ENCODE measurements at places on chromosomes 4 and X.
A peak's percentile ranks its signal among the peaks of the same experiment; 100 is the strongest.

- DNase-seq, result no peak
Observed at GRCh38 chr4:183436417-183436816, 8.0 kb upstream of the CDKN2AIP start.

- DNase-seq, result no peak
Observed at GRCh38 chr4:119490335-119490734, 138.3 kb downstream of the PDE5A start.

- no peak for DNase-seq
Observed at GRCh38 chr4:112182604-112183003, 37.4 kb downstream of the FAM241A start.

DNA sequence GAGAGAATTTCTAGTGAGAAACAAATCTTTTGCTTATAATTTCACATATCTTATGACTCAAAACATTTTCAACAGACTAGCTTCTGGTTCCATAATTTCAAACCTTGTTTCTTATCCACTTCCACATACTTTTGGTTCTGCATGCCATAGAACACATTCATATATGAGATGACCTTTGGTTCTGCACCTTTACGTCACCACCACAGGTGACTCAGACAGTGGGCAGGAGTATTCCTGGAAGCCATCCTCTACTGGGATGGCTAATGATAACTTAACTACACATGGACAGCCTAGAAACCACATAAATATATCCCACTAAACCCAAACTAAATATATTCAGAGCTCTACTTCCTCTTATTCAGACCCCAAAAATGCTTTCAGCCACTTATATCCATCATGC, 133.3 kb downstream of the DCK start:
- peak; percentile 96 for DNase-seq

DNA sequence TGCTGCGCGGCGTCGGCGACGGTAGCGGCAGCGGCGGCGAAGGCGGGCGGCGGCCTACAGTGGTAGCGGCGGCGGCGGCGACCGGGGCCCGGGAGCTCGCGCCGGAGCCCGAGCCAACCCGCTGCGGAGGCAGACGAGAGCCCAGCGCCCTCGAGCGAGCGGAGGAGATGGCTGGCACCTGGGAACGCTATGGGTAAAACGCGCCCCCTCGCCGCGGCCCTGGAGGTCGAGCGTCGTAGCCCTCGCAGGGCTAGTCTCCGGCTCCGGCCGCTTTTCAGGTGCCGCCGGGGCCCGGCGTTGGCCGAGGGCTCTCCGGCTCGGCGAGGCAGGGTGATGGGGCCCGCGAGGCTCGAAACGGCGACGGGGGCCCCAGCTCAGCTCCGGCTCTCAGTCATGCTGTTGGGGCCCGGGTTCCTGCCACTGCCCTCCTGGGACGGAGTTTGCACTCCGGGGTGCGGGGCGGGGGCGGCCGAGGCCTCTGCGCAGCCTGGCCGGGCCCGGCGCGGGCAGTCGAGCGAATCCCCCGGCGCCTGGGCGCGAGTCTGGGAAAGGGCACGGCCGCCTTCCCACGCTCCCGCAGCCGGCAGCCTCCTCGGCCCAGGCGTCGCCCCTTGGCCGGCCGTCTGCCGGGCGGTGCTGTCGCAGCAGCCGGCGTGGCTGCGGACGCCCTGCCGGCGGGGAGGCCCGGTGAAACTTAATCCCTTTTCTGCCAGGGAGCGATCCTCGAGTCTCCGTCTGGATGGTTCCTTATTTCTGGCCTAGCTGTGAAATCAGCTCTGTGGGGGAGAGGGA, 768 bp downstream of the MID2 start:
- no peak for DNase-seq

DNA sequence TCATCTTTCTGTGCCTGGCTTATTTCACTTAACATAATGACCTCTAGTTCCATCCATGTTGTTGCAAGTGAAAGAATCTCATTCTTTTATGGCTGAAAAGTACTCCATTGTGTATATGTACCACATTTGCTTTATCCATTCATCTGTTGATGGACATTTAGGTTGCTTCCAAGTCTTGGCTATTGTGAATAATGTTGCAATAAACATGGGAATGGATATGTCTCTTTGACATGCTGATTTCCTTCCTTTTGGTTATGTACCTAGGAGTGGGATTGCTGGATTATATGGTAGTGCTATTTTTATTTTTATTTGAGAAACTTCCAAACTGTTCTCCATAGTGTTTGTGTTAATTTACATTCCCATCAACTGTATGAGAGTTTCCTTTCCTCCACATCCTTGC, 71.2 kb downstream of the TACR3 start:
- no peak for DNase-seq

- no peak for DNase-seq
Observed at GRCh38 chrX:71659959-71660358, 7.4 kb upstream of the LOC101059915 start.

DNA sequence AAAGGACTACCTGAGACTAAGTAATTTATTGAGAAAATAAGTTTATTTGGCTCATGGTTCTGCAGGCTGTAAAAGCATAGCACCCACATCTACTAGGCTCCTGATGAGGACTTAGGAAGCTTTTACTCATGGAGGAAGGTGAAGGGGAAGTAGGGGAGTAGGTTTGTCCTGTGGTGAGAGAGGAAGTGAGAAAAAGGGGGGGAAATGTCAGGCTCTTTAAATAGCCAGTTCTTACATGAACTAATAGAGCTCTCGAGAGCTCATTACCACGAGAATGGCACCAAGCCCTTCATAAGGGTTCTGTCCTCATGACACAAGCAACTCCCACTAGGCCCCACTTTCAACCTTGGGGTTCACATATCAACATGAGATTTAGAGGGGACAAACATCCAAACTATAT, 125.5 kb upstream of the NRK start:
- no peak for DNase-seq

- DNase-seq, result no peak
Observed at GRCh38 chrX:130300010-130300282, 31.2 kb upstream of the ZNF280C start.

DNA sequence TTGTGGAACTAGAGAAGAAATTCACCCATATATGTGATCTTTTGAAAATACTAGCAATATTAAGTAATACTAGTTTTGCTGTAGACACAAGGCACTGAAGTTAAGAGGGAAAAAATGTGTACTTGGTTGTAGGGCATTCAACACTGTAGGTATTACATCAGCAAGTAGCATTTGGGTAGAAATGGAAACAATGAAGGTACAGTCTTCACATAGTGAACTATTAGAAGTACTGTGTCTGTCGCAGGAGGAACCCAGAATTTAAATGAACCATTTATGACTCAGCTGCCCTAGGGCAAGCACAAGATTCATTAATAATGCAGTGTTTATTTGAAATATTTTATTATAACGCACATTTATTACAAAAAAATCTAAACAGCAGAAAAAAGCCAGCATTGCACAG, 572.7 kb upstream of the TENM3 start:
- DNase-seq, result no peak

DNA sequence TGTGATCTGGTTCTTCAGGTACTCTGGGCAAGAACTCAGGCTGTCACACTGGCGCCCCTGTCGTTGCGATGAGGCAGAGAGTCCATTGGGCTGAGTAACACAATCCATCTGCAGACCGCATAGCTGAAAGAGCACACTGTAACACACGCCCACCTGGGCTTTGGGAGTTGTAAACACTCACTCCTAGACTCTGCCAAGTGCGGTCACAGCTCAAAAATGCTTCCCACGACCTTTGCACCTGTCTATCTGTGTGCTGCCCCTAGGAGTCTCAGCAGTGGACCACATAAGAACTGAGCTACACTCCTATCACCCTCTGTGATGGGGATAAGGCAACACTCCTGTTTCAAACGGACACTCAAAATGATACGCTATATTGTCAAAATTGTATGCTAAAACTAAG, 2028.3 kb downstream of the PCDH7 start:
- DNase-seq, result no peak

DNA sequence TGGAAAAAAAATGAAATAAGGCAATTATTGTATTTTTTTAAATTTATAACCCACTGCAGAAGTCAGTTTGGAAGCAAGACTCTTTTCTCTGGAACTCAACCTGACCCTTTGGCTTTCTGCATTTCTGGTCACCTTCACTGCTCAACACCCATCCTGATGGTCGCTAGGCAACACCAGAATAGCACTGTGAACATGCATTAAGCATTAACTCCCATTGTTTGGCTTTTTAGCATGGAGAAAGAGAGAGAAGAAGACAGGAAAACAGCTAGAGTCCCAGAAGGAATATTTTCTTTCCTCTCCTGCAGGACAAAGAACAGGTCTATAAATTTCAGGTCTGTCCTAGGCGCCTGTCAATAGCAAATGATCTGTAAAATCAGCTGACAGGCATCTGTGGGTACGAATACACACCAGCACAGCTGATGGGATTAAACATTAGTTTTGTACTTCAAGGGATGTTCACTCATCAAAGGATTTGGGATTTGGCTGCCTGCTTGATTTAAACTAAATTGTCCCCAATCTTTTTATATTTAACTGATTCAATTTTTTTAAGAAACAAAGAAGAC, 137.2 kb upstream of the ETNPPL start:
- DNase-seq, result no peak

GRCh38 chr4:168871632-168872031, 138.4 kb downstream of the CBR4 start:
- DNase-seq, result no peak
